ENCODE measurements at places on chromosomes 16 and 17.

DNA sequence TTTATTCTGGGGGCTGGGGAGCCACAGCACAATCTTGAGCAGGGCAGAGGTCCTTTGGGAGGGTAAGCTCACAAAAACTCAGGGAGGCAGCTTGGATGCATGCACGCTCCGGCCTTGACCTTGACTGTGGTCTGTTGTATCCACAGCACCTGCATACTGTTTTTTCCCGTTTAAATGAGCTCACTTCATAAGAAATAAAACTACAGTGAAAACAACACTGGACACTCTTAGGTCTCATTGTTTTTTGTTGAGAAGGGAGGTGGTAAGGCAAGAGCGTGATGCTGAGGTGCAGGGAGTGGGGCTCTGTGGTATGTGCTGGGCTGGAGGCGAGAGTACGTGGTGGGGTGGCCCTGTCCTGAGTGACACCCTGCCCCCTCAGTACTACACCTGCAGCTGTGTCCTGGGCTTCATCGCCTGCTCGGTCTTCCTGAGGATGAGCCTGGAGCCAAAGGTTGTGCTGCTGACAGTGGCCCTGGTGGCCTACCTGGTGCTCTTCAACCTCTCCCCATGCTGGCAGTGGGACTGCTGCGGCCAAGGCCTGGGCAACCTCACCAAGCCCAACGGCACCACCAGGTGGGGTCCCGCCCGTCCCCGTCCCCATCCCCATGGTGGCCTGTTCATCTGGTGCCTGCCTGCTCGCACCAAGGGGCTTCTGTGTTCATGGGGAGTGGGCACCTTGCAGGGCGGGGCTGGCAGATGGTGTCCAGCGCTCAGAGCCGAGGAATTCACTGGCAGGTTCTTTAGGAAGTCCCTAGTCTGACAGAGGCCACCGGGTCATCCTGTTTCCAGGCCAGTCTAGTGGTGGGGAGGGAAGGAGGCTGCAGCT is 44.2 kb downstream of the ADCY7 start:
- no peak for DNase-seq

GRCh38 chr16:55471448-55472097 is 7.4 kb upstream of the MMP2 start:
- DNase-seq = no peak

- no peak for DNase-seq
These were observed 41.2 kb upstream of the NDRG4 start for GRCh38 chr16:58458606-58459343.

DNA sequence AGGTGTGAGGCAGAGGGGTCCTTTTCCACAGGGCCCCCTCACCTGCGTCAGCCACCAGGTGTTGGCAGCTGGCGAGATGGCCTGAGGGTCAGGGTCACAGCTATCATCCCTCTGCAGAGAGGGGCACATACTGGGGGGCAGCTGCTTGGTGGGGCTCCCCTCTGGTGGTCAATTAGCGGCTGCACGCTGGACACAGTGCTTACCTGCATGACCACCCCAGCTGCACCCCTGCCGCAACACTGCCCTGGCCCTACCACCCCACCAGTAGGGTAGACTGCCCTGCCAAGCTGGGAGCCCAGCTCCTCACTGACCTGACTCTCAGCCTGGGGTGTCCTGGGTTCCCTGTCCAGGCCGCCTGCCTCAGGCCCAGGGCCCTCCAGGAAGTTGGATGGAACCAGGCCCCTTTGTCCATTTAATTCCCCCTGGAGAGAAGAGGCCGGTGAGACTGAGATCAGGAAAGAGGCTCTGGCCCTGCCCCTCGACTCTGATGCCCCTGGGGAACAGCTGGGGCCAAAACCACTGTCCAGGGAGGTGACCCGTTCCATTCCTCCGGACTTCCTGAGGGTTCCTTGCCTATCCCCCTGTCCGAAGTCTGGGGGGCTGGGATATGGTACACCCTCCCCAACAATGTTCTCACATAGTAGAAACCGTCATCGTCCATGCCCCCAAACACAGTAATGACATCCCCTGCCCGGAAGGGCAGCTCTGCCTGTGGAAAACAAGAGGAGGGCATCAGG is 23.7 kb downstream of the TSPOAP1 start:
- no peak for DNase-seq

DNA sequence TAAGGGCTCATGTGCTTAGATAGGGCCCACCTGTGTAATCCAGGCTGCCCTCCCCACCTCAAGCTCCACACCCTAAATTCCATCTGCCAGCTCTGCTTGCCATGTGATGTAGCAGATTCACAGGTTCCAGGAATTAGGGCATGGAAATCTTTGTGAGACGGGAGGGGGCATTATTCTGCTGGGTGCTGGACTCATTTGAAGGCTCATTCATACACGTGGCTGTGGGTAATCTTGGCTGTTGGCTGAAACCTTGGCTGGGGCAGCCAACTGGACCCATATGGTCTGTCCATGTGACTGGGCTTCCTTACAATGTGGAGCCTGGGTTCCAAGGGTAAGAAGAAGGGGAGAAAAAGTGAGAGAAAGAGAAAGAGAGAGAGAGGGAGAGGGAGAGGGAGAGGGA is 115.1 kb downstream of the CYLD start:
- DNase-seq = no peak

- DNase-seq = no peak
These were observed 121.2 kb downstream of the SNX29 start for GRCh38 chr16:12097523-12098428.
